ENCODE measurements at places on chromosomes 7 and 10. TPM values are rescaled to one million over a fixed set of nuclear protein-coding genes. Genes with fewer than 3 reads are reported as not detected.

- peaks cover 6% of the 10 kb centered on the region for H3K36me3 ChIP-seq
- peak; percentile 75 for DNase-seq
- peaks cover 20% of the 10 kb centered on the region for H3K4me1 ChIP-seq
These were observed 31.8 kb upstream of the TOMM7 start for GRCh38 chr7:22854158-22855048.

DNA sequence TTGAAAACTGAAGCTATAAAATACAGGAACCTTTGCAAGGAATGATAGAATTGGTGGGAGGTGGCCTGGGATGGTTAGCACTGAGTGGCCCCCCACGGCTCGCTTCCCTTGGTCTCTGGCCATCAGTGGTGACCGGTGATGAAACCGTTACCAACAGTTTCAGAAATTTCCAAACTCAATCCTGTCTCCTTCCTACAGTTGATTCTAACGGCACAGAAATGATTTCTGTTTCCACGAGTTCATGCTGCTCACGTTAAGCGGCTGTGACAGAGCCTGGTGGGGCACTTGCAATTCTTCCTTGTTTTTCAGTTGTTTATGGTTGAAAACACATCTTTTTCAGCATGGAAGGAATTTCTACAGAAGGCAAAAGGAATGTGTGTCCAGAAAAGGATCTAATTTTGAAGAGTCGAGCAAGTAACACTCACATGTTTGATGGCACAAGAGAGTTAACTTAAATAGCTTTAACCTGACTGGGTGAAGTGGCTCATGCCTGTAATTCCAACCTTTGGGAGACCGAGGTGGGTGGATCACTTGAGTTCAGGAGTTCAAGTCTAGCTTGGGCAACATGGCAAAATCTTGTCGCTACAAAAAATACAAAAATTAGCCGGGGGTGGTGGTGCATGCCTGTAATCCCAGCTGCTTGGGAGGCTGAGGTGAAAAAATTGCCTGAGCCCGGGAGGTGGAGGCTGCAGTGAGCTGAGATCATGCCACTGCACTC, 100.1 kb downstream of the DNAJB6 start:
- H3K36me3 ChIP-seq, result no peaks in the 10 kb centered on the region
- no peaks in the 10 kb centered on the region for H3K27me3 ChIP-seq
- DNase-seq, result no peak
- peaks cover 11% of the 10 kb centered on the region for H3K4me1 ChIP-seq

GRCh38 chr10:98568551-98568950, 121.8 kb upstream of the HPS1 start:
- no peak overlapping the region for H3K4me3 ChIP-seq
- no peaks in the 10 kb centered on the region for H3K36me3 ChIP-seq
- H3K27me3 ChIP-seq, result peaks cover 3% of the 10 kb centered on the region
- no peak overlapping the region for H3K27ac ChIP-seq

DNA sequence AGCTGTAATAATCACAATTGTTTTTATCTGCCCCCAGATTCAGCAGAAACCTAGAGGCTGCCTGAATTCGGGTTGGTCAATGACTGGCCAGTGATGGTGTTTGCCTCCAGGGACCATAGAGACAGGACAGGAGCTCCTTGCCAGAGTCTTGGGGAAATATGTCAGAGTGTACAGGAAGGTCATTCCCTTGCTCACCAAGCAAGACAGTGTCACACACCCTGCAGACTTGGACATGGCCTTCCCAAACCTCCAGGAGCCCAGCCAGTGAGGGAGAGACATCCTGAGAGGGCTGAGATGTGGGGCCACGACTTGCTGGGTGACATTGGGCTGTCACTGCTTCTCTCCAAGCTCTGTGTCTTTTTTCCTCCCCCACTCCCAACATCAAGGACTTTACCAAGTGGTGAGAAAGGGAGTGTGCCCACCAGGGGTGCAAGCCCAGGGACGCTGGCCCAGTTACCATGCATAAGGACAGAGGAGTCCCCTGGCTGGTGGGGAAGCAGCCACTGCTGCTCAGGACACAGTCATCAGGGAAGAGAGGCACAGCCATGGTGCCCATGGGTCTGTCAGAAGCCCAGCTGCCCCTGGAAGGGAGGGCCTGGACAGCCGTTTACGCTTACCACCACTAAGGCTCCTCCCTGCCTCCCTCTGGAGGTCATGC, 25.3 kb upstream of the C10orf53 start:
- peaks cover 2% of the 10 kb centered on the region for H3K27me3 ChIP-seq
- H3K4me1 ChIP-seq, result peaks cover 9% of the 10 kb centered on the region
- H3K36me3 ChIP-seq, result no peaks in the 10 kb centered on the region
- H3K27ac ChIP-seq, result no peak overlapping the region
- no peak for DNase-seq

DNA sequence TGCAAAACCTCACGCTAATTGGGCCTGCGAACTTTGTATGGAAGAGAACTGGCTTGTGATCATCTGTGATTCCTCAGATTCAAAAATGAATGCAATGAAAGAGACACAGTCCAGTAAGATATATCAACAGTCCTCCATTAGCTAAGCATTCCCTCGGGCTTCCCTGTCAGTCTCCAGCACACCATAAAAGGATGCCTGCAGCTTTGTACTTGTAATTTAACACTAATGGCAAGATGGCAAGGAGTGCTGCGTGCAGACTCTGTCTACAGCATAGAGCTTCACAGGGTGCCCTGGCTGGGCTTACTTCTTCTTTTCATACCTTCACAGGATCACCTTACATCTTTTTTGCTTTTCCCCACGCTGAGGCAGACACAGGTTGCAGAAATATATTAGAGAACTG, 200.0 kb downstream of the GFRA1 start:
- no peak for DNase-seq
- no peaks in the 10 kb centered on the region for H3K4me1 ChIP-seq
- no peak overlapping the region for H3K27ac ChIP-seq
- no peak overlapping the region for H3K4me3 ChIP-seq
- H3K27me3 ChIP-seq, result no peaks in the 10 kb centered on the region

DNA sequence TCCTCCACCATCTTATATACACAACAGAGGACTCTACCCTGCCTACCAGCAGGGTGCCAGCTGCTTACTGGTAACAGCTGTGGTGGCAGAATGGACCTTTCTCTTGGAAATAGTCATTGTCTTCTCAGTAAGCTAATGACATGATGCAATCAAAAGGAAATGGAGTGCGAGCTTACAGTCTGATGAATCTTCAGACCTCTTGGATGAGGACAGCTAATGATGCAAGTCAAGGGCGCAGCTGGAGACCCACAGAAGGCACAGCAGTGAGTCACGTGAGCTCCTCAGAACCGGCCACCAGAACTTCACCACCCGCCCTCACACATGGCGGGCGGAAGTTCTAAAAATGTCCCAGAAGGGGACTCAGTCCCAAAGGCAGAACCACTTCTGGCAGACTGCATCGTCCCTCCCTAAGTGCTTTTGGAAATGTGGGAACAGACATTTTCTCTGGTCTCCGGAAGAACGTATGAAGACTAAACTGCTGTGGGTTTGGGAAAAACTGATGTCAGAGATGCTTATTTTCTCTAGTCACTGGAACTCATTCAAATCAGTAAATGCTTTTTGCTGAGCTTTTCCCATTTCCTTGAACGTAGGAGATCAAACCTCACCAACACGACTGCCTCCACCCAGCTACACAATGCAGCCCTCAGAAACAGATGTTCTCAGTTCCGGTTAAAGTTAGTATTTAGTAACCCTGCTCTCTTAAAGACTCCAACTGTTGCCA, 96.4 kb downstream of the FAS start:
- peaks cover 4% of the 10 kb centered on the region for H3K4me1 ChIP-seq
- DNase-seq, result peak; percentile 6
- H3K27ac ChIP-seq, result no peak overlapping the region
- no peak overlapping the region for H3K4me3 ChIP-seq

DNA sequence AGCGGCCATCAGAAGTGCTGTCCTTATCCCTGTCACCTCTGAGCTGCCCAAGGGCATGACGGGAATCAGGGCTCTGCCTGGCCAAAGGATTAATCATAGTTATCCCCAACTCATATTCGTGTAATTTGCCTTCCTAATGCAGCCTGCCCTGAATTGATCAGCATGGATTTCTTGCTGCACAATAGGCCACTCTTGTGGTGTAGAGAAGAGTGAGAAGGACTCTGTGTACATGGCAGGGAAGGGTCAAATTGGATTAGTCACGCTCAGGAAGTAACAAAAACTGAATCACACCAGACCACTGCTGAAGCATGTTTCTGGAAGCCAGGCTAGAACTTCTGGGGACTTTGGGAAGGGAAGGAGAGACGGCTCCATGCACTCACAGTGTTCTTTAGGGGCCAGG, 227.0 kb downstream of the BUB3 start:
- no peaks in the 10 kb centered on the region for H3K27me3 ChIP-seq
- H3K4me3 ChIP-seq, result no peak overlapping the region
- H3K4me1 ChIP-seq, result no peaks in the 10 kb centered on the region
- no peak overlapping the region for H3K27ac ChIP-seq
- H3K36me3 ChIP-seq, result no peaks in the 10 kb centered on the region
- DNase-seq, result no peak

DNA sequence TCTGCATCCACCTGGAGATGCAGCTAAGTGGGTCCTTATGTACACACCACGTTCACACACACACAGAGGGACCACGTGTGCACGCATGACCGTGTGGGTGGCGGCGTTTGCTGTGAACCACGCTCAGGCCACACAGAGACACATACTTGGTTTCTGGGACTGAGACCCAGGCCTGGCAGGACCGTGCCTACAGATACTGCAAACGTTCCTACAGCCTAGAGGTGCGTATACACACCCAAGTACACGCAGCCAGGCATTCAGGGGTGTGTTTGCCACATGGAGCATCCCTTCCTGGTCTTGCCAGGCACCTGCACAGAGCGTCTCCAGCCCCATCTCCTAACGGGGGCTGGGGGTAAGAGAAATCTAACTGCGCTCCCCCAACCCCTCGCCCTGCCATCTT, 49.0 kb upstream of the GTF2IRD1 start:
- no peaks in the 10 kb centered on the region for H3K4me1 ChIP-seq
- no peak overlapping the region for H3K4me3 ChIP-seq
- no peak for DNase-seq
- no peaks in the 10 kb centered on the region for H3K27me3 ChIP-seq

GRCh38 chr7:92246360-92247101, 757 bp downstream of the ANKIB1 start:
- H3K27ac ChIP-seq, result peak overlapping the region; percentile 92
- H3K36me3 ChIP-seq, result peaks cover 3% of the 10 kb centered on the region
- peak overlapping the region; percentile 74 for H3K4me3 ChIP-seq

DNA sequence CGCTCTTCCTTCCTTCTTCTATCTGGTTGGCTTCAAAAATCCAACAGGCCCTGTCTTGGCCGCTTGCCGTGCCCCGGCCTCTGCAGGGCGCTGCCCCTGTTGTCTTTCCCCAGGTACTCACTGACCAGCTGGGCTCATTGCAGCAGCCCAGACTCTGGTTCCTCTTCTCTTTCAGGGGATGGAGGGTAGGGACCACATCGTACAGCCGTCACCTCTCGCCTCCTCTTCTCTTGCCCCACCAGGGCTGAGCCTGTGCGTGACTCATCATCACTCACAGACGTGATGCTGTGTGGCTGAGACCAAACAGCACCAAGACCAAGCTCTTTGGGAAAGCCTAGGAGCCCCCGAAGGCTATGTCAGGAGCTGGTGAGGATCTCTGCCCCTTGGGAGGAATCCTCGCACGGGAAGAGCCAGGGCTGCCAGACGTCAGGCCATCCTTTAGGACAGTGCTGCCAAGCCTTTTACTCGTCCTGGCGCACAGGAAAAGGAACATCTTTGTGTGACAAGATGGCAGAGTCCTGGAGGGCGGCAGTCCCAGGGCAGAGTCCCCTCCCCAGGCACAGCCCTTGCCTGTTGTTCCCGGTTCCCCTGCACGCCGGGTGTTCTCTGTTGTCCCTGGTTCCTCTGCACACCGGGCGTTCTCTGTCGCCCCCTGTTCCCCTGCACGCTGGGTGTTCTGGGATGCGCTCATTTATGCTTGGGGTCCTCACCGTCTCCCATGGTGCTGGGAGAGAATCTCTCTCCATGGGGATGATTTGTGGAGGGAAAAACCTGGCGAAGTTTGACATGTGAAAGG, 188.5 kb upstream of the SHH start:
- no peak overlapping the region for H3K27ac ChIP-seq
- H3K4me3 ChIP-seq, result no peak overlapping the region
- DNase-seq, result no peak
- no peaks in the 10 kb centered on the region for H3K27me3 ChIP-seq
- H3K4me1 ChIP-seq, result peaks cover 30% of the 10 kb centered on the region

DNA sequence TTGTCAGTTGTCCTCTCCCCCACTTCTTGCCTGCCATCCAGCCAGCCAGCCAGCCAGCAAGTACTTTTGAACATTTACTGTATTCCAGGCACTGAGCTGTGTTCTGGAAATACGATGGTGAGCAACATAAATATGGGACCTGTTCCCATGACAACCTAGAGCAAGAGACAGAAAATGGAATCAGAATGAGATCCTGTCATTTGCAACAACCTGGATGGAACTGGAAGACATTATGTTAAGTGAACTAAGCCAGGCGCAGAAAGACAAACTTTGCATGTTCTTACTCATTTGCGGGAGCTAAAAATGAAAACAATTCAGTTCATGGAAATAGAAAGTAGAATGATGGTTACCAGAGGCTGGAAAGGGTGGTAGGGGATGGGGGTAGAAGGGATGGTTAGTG, 140.7 kb downstream of the ICA1 start:
- H3K4me1 ChIP-seq, result peaks cover 40% of the 10 kb centered on the region
- H3K36me3 ChIP-seq, result no peaks in the 10 kb centered on the region
- no peak overlapping the region for H3K27ac ChIP-seq
- no peaks in the 10 kb centered on the region for H3K27me3 ChIP-seq

DNA sequence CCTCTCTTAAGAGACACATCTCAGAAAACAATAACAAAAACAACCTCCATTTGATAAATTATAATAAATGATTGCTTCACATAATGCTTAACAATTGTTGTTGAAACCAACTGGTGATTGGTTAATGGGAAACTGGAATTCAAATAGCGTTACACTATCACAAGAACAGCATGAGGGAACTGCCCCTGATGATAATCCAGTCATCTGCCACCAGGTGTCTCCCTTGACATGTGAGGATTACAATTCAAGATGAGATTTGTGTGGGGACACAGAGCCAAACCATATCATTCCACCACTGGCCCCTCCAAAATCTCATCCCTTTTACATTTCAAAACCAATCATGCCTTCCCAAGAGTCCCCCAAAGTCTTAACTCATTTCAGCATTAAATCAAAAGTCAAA, 375.9 kb downstream of the BMPER start:
- H3K27ac ChIP-seq, result no peak overlapping the region
- H3K36me3 ChIP-seq, result no peaks in the 10 kb centered on the region
- no peaks in the 10 kb centered on the region for H3K4me1 ChIP-seq
- no peak for DNase-seq

DNA sequence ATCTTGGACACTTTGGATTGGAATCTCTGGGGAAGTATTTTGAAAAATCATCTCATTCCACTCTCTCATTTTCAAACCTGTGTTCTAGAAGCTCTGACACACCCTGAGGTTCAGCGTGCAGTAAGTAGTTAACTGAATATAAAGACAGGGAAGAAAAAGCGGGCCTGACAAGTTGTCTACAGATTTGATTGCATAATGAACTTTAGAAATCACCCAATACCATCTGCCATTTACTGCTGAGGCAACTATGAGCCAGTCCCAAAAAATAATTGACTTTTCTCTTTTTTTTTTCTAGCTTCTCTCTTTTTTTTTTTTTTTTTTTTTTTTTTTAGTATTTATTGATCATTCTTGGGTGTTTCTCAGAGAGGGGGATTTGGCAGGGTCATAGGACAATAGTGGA, 29.5 kb downstream of the CDC123 start:
- H3K27me3 ChIP-seq, result no peaks in the 10 kb centered on the region
- no peak overlapping the region for H3K4me3 ChIP-seq
- no peak overlapping the region for H3K27ac ChIP-seq
- H3K4me1 ChIP-seq, result no peaks in the 10 kb centered on the region
- H3K36me3 ChIP-seq, result peaks cover 26% of the 10 kb centered on the region
- no peak for DNase-seq

Gene SPDYE1
- total RNA-seq, result not detected

Gene FRMPD2
- not detected for total RNA-seq

Gene PHYH
- total RNA-seq, result 6.9 TPM

Gene AKR1D1
- total RNA-seq, result not detected

Gene CRHR2
- not detected for total RNA-seq

Gene FAM241B
- 1.1 TPM for total RNA-seq

Gene AFAP1L2
- total RNA-seq, result 0.66 TPM

Gene WASHC2A
- 69.7 TPM for total RNA-seq

Measured in natural killer cell (primary cell).